ENCODE measurements at places on chromosomes 4 and X.
A peak's percentile ranks its signal among the peaks of the same experiment; 100 is the strongest.

GRCh38 chr4:5381961-5382441 is 326.4 kb downstream of the EVC2 start:
- no peak for DNase-seq

DNA sequence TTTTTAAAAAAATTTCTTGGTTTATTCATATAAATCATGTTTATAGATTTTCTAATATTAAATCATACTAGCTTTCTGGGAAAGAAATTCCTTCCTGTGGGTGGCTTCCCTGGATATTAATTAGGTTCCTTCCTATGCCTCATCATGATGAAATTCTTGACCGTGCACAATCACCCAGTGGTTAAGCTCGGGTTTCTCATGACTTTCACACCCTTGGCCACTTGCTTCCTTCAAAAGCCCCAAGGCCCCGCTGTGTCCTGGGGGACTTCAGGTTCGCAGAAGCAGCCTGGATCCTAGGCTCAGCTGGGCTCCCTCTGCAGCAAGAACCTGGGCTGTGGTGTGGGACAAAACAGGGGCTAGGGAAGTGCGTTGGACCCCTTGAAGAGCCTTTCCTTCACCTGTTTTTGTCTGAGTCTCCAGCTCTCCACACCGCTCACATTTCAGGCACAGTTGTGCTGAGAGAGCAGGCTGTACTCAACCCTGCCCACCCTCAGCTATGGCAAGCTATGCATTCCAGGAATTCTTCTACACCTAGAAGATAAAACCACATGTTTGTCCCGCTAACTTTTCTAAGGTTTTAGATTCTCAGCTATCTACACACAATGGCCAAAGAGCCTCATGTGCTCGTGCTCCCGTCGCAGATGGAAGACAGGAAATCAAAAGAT is 48.9 kb upstream of the TMSB15B start:
- DNase-seq: no peak

DNA sequence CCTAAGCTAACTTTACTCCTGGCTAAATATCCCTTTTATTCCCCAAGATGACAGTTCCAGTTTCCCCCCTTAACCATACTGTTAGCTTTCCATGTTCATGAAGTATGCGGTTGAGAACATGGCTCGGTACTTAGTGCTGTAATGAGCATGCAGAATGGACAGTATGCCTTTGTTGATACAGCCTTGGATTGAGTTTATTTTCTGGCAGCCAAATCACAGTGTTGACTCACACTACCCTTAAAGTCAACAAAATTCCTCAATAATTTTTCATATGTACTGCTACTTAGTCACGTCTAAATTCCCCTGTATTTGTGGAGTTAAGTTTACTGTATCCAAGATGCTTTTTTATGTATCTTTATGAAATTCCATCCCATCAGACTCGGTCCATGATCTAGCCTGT is 1.4 kb upstream of the VEGFC start:
- DNase-seq: no peak

GRCh38 chr4:62135565-62136156 is 935.5 kb downstream of the ADGRL3 start:
- DNase-seq: no peak

GRCh38 chr4:7897811-7898210 is 41.9 kb downstream of the AFAP1 start:
- no peak for DNase-seq

DNA sequence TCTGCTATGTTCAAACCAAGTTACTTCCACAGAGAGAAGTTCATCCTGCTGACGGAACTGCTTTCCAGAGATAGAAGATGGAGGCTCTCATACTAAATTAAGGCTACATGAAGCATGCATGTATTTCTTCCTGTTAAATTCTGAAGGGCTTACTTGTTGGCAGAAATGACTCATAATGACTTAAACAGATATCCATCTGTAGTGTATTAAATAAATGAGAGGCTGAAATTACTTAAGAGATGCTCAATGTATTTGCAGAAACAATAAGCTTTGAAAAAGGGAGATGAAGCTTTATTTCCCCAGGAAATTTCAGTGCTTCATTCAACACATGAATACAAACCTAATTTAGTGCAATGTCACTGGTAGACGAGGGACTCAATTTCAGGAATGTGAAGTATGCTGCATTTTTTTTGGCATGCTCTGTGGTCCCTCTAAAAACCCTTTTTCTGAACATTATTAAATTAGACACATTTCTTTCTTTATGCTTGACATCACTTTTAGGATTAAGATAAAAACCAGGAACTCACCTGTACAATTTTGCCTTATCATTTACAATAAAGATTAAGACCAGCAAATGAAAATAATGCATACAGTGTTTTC is 759.1 kb upstream of the POU3F4 start:
- no peak for DNase-seq

GRCh38 chrX:56751071-56751470 is 22.0 kb downstream of the NBDY start:
- no peak for DNase-seq

GRCh38 chr4:113788888-113789287 is 27.4 kb upstream of the CAMK2D start:
- no peak for DNase-seq

- DNase-seq: no peak
Measured at GRCh38 chr4:65651031-65651430, 19.3 kb downstream of the EPHA5 start.

DNA sequence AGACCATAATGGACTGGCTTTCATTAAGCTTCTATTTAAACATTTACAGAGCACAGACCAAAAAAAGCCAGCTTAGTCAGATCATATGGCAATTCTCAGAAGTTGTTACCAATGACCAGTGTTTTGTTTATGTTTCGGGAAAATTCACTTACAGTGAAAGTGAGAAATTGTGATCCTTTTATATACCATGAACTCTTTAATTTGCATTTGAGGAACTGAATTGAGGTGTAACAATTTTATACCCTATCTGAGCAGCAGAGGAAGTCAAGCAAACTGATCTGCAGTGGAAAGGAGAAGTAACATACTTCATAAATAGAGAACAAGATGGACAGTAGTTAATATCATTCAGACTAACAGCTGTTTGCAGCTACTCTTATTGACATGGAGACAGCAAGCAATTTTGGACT is 97.1 kb downstream of the TMA16 start:
- DNase-seq: peak; percentile 96

DNA sequence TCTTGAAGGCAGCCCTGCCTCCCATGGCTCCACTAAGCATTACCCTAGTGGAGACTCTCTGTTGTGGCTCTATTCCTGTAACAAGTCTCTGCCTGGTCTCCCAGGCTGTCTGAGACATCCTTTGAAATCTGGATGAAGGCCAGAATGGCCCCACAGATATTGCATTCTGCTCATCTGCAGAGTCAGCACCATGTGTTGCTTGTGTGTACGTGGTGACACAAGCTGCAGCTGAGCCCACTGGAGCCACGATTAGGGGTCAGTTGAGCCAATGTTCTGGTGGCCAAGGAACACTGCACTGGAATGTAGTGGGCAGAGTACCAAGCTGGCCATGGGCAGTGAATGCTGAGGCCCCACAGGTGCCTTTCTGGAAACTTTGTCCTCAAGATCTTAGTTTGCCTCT is 29.2 kb downstream of the GRID2 start:
- no peak for DNase-seq
